ENCODE measurements at places on chromosomes 4 and X.

- H3K4me1 ChIP-seq = no peaks in the 10 kb centered on the region
- no peak overlapping the region for H3K4me3 ChIP-seq
- no peak overlapping the region for H3K27ac ChIP-seq
- no peak for DNase-seq
Measured at GRCh38 chr4:89664521-89664920, 172.4 kb downstream of the SNCA start.

DNA sequence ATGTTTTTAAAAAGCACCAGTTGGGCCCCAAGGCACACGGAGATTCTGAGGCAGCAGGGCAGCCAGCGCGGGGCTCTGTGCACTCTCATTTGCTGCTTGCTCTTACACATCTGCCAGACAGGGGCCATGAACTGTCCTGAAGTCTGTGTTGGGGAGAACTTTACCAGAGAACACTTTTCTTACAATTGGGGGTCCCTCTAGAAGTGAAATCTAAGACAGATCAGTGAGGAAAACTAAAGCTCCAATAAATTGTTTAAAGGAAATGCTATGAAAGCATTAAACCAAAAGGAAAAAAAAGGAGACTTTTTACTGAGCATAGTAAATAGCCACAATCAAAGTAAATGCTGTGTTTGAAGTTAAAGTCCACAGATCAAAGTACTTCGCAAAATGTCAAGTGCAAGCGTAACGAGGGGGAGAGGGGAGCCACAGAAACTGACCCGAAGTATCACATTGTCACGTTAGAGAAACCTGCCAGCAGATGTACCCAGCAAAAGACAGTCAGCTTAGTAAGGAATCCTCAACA lies 37.8 kb downstream of the SORBS2 start:
- no peaks in the 10 kb centered on the region for H3K36me3 ChIP-seq
- H3K27ac ChIP-seq = peak overlapping the region; percentile 52
- no peaks in the 10 kb centered on the region for H3K4me1 ChIP-seq
- H3K4me3 ChIP-seq = peak overlapping the region; percentile 55

- no peaks in the 10 kb centered on the region for H3K36me3 ChIP-seq
- H3K4me1 ChIP-seq = no peaks in the 10 kb centered on the region
- no peaks in the 10 kb centered on the region for H3K27me3 ChIP-seq
- no peak overlapping the region for H3K27ac ChIP-seq
- H3K4me3 ChIP-seq = no peak overlapping the region
- no peak for DNase-seq
Measured at GRCh38 chrX:15998350-15998749, 125.0 kb upstream of the GRPR start.

- no peaks in the 10 kb centered on the region for H3K4me1 ChIP-seq
- DNase-seq = no peak
- no peaks in the 10 kb centered on the region for H3K27me3 ChIP-seq
- no peaks in the 10 kb centered on the region for H3K36me3 ChIP-seq
- H3K27ac ChIP-seq = no peak overlapping the region
Measured at GRCh38 chr4:173747537-173748257, 217.7 kb upstream of the HAND2 start.

- DNase-seq = no peak
- peak overlapping the region; percentile 79 for H3K4me3 ChIP-seq
- H3K36me3 ChIP-seq = no peaks in the 10 kb centered on the region
Measured at GRCh38 chr4:157222771-157223160, 2.2 kb downstream of the GRIA2 start.

DNA sequence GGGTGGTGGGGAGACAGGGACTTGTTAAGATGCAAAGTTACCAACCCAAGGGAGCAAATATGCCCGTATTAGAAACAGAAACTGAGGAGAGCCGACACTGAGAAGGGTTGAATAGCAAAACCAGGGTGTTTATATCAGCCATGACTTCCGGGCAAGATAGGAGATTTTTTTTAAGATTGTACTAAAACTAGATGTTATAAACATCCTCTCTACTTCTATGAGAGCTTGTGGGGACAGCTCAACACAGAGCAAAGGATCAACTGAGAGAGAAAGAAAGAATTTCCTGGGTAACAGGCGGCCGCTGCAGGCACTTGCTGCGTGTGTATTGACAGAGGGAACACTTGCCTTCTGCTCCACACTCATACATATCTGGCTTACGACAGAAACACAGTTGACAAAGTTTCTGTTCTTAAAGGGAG lies 49.1 kb upstream of the FBXW7 start:
- H3K4me1 ChIP-seq = no peaks in the 10 kb centered on the region
- no peak overlapping the region for H3K4me3 ChIP-seq
- no peaks in the 10 kb centered on the region for H3K36me3 ChIP-seq
- H3K27ac ChIP-seq = no peak overlapping the region
- DNase-seq = no peak

DNA sequence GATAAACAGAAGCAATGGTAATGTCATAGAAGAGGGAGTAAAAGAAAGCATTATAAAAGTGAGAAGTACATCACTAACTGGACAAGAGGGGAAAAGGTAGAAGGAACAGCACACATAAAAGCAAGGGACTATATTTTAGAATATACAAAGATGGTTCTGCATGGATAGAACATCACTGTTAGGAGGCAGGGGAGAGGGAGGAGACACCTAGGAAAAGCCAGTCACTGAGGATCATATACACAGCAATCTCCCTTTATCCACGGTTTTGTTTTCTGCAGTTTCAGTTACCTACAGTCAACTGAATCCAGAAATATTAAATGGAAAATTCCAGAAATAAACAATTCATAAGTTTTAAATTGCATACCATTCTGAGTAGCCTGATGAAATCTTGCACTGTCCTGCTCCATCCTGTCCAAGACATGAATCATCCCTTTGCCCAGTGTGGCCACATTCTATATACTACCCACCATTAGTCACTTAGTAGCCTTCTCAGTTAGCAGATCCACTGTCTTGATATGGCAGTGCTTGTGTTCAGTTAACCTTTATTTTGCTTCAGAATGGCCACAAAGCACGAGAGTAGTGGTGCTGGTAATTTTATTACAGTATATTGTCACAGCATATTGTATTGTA lies 74.2 kb downstream of the PPA2 start:
- no peak for DNase-seq
- no peaks in the 10 kb centered on the region for H3K4me1 ChIP-seq
- no peaks in the 10 kb centered on the region for H3K36me3 ChIP-seq
- H3K27me3 ChIP-seq = no peaks in the 10 kb centered on the region
- no peak overlapping the region for H3K4me3 ChIP-seq

GRCh38 chrX:45845142-45845541 lies 644.5 kb upstream of the DIPK2B start:
- no peak for DNase-seq
- no peaks in the 10 kb centered on the region for H3K27me3 ChIP-seq
- H3K36me3 ChIP-seq = no peaks in the 10 kb centered on the region
- H3K27ac ChIP-seq = no peak overlapping the region

DNA sequence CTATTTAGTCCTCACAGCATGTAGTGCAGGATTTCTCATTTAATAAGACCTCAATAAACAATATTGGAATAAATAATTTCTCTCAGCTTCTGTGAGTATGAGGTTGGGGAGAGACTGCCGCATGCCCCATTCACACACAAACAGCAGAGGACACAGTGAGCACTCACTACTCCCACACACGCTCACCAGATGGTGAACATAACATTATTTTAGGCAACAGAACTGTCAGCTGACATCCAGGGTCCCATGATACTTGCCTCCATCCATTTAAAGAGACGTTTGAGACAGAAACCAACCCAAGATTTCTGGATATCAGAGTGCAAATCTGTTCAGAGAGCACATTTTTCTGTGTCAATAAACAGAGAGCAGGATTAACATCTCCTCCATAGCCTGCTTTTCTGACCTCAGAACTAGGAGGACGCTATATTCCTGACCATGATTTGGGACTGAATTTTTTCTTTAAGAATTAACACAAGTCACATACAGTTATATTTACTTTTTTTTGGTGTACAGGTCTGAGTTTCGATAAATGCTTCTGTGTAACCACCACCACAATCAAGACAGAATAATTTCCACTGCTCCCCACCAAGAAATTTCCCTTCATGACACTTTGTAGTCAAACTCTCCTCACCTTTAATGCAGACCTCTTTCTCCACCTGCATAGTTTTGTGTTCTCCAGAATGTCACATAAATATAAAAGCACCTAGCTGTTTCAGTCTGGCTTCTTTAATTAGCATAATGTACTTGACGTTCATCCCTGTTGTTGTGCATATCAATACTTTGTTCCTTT lies 16.7 kb downstream of the GPRIN3 start:
- H3K36me3 ChIP-seq = no peaks in the 10 kb centered on the region
- no peak overlapping the region for H3K27ac ChIP-seq
- no peaks in the 10 kb centered on the region for H3K27me3 ChIP-seq

DNA sequence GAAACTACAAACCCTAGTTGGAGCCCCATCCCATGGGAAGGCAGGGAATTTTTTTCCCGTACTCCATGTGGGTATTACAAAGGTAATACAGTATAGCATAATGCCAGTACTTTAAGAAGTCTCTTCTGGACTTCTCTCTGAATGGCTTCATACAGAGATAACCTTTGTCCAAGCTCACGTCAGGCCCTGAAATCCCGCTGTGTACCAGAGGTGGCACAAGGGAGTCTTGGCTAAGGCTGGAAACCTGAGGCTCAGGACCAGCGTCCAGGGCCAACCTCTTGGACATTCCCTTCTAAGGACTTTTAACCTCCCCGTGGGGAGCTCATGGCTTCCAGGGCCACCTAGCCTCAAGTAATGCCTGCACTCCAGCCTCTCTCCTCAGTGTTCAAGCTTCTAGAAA lies 338.9 kb upstream of the FAM241A start:
- H3K27ac ChIP-seq = no peak overlapping the region
- H3K36me3 ChIP-seq = no peaks in the 10 kb centered on the region
- no peak overlapping the region for H3K4me3 ChIP-seq

DNA sequence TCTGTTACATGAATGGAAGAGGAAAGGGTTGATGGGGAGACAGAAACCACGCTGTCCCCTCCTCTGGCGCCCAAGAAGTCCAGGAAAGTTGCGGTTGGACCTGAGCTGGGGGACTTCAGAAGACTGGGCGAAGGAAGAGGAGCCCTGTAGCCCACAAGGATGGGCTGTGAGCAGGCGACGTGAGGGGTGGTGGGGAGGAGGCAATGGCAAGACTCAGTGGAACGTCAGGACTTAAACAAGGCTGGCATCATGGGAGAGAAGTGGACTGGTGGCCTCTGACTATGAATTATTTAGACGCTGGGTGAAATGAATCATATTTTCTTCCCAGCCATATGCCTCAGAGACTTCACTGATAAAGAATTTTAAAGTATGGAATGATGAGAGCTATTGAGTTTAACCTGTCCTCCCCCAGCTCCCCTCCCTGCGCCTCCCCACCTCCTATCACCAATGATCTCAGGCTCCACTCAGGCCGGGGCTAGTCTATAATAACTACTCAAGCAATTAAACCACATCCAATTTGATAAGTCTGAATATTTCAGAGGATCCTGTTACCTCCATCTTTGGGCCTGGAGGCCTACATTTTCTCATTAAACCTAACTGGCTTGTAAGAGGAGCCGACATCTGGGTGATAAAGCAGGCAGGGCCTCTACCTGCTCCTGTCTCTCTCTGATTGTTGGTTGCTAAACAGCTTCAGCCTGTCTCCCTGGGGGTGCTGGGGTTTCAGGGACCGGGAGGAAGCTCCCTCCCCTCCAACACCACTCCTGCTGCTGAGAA lies 63.6 kb downstream of the SMIM20 start:
- no peak overlapping the region for H3K27ac ChIP-seq
- H3K36me3 ChIP-seq = no peaks in the 10 kb centered on the region
- DNase-seq = no peak
- no peak overlapping the region for H3K4me3 ChIP-seq
- peaks cover 3% of the 10 kb centered on the region for H3K4me1 ChIP-seq
- H3K27me3 ChIP-seq = no peaks in the 10 kb centered on the region

GRCh38 chr4:80005863-80006262 lies 67.2 kb downstream of the ANTXR2 start:
- H3K4me1 ChIP-seq = no peaks in the 10 kb centered on the region
- H3K36me3 ChIP-seq = no peaks in the 10 kb centered on the region
- H3K27me3 ChIP-seq = no peaks in the 10 kb centered on the region
- DNase-seq = no peak
- no peak overlapping the region for H3K4me3 ChIP-seq

DNA sequence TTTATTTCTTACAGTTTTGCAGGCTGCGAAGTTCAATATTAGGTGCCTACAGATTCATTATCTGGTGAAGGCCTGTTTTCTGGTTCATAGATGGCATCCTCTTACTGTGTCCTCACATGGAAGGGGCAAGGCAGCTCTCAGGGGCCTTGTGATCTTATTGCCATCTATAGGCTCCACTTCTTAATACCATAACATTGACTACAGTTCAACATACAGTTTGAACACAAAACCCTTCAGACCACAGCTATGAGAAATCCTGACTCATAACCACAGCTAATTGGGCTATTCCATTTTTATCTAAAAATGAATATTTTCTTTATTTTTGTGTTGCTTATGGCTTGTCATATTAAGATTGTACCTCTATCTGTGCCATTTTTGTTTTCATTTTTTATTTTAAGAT lies 72.3 kb downstream of the STAG2 start:
- no peaks in the 10 kb centered on the region for H3K4me1 ChIP-seq
- no peaks in the 10 kb centered on the region for H3K27me3 ChIP-seq
- no peak overlapping the region for H3K27ac ChIP-seq
- H3K36me3 ChIP-seq = peaks cover 6% of the 10 kb centered on the region
- no peak for DNase-seq
- no peak overlapping the region for H3K4me3 ChIP-seq

DNA sequence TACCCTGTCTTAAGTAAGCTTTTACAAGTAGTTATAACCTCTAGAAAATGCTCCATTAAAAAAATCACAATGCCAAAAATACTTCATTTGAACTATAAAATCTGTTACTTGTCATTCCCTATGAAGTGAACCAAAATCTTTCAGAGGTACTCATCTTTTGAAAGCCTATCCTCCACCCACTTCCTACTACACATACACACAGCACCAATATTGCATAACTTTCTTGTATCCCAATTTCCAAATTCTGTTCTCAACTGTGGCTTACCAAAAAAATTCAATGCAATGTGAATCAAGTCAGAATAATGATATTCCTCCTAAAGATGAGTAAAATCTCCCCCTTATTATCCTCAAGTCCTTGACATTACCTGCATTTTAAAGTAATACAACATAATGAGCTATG lies 15.9 kb downstream of the DHX15 start:
- no peak overlapping the region for H3K4me3 ChIP-seq
- H3K4me1 ChIP-seq = peaks cover 8% of the 10 kb centered on the region
- no peaks in the 10 kb centered on the region for H3K27me3 ChIP-seq
- H3K27ac ChIP-seq = no peak overlapping the region

DNA sequence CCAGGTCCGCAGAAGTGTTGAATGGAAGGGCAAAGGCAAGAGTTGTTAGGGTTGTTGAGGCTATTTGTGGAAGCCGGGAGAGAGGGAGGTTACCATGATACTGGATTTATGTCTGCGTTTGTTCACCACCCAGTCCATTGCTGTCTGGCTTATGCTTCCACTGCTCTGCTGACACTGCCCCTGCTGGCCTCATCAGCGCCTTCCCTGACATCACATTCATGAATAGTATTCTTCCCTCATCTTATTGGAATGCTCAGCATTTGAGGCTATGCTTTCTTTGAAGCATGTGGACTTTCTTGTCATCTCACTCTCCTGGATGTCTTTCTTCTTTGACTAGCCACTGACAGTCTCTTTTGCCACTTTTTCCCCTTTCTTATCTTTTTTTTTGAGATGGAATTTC lies 10.3 kb downstream of the GNL3L start:
- no peaks in the 10 kb centered on the region for H3K4me1 ChIP-seq
- H3K27ac ChIP-seq = no peak overlapping the region
- no peak overlapping the region for H3K4me3 ChIP-seq
- H3K36me3 ChIP-seq = peaks cover 13% of the 10 kb centered on the region
- DNase-seq = no peak
- no peaks in the 10 kb centered on the region for H3K27me3 ChIP-seq
